ENCODE measurements at places on chromosomes 2 and 18.

DNA sequence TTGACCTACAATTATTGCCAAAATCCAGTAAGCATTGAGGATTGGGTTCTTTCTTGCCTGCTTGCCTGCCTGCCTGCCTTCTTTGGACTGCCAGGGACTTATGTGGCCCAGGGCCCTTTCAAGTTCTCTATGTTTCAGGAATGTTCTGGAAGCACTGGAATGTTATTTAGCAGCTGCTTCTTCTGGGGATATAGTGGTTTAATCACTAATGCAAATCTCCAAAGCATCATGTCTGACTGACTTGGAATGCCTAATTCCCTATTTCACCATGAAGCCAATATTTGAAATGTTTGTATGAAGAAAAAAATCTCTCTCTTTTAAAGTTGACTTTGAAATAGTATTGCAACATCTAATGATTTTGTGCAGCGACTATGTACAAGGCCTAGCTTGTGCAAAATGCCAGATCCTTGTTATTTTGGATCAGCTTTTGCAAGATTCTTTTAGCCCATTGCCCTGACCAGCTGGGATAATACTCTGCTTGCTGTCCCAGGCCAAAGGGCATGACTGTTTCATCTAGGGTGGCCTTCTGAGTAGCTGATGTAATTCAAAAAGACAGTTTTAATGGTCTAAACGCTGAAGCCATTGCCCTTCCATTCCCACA, 204.6 kb downstream of the RND3 start:
- no peak for DNase-seq

DNA sequence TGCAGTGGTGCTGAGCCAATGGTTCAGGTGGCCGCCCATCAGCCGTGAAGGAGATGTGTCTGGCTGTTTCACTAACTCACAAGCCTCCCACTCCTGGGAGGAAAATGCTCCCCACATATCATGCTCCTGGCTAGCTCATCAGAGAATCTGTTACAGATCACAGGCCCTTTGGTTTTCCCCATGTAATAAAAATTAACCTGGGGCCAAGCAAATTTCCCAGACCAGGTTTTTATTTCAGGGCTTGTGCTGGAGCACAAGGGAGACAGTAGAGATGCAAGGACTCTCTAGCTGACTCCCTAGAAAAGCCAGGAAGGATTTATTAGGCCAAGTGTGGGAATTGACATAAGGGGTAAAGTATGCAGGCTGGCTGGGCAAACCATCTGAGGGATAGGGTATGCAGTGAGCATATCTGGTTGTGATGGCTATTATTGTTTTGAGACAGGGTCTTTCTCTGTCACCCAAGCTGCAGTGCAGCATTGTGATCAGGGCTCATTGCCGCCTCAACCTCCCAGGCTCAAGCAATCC, 40.6 kb upstream of the CCBE1 start:
- no peak for DNase-seq

GRCh38 chr2:174004905-174005605, 39.9 kb upstream of the SP3 start:
- no peak for DNase-seq

DNA sequence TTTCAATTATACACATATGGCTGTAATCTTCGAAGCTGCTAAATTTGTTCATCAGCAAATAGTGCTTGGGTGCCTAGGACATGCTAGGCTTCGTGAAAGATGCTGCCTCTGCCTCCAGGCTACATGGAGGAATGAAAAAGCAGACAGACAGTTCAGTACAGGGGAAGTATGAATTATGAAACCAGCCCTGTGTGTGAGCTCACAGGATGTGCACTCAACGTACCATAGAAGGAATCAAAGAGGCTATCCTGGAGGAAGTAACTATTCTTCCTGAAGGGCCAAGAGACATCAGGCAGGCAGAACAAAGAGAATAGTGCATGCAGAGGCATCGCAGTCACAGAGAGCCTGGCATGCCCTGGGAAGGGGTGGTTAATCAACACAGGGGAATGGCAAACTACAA, 61.4 kb downstream of the DYM start:
- peak; percentile 11 for DNase-seq

GRCh38 chr2:195029804-195030654, 627.0 kb upstream of the SLC39A10 start:
- DNase-seq: no peak

DNA sequence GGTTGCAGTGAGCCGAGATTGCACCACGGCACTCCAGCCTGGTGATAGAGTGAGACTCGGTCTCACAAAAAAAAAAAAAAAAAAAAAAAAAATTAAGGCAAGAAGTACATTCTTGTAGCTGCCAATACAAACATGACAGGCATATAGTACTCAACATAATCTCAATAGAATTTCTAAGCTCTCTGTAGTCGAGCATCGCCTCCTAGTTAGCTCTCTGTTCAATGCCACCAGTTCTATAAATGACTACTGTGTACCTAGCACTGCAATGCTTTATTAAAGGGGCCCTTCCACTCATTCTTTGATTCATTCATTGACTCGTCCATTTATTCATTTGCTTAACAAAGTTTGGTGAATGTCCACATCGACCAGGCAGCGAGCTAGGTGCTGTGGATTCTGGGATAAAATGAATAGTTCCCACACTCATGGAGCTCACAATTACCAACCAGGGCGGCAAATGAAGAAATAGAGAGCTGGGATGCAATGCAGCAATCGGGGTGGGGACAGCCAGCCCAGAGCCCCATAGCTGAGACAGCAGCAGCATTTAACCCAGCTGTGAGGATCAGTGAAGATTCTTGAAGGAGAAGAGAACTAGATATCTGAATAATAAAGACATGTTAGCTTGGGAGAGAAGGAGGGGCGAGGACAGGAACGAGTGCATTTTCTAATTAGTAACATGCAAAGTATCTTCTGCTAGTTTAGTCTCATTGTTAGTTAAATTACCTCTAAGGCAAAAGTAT, 349.8 kb downstream of the LPIN1 start:
- no peak for DNase-seq

DNA sequence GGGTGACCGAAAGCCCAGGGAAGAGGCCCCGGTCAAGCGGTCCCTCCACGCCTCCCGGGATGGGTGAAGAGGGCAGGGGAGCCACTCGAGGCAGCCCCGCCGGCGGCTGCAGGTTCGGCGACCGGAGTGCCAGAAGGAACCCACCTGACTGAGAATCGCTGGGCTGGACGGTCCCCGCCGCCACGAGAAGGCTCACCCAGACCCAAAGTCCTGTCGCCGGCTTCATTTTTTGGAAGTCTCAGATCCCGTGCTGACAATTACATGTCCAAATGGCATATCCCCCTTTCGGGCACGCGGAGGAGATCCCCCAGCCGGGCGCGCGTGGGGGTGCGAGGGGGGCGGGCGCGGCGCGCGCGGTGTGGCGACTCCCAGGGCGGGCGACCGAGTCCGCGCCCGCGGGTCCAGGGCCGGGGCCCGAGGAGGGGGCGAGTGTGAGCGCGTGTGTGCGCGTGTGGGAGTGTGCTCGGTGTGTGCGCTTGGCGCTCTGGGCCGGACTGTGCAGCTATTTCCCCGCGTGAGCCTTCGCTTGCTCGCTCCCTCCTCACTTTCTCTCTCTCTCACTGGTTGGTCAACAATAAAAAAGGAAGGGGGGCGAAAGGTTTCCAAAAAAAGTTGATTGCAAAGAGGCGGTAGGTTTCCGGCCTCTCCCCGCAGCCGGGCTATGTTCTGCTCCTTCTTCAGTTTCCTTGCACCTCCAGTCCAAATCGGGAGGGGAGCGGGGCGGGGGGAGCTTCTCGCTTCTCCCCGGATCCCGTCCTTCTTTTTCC, at the start of gene ERBB4:
ERBB4 (minus strand) TSS at position 498 of the 767 bp plus-strand sequence; CDS start at position 226, 272 bp downstream.
- DNase-seq: no peak

DNA sequence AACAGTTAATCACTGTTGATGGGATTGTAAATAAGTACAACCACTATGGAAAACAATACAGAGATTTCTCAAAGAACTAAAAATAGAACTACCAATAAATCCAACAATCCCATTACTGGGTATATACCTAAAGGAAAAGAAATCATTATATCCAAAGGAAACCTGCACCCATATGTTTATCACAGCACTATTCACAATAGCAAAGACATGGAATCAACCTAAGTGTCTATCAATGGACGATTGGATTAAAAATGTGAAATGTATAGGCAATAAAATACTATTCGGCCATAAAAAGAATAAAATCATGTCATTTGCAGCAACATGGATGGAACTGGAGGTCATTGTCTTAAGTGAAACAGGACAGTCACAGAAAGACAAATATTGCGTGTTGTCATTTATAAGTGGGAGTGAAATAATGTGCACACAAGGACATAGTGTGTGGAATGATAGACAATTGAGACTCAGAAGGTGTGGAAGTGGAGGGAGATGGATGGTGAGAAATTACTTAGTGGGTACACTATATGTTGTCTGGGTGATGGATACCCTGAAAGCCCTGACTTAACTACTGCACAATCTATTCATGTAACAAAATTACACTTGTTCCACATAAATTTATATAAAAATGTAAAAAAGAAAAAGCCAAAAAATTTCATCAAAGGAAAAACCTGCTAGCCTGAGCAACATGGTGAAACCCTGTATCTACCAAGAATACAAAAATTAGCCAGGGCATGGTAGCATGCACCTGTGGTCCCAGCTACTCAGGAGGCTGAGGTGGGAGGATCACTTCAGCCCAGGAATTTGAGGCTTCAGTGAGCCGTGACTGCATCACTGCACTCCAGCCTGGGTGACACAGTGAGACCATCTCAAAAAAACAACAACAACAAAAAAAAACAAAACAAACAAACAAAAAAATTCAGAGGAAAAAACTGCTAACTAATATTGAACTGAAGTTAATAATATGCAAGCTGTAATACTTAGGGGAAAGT, 12.6 kb downstream of the APOB start:
- no peak for DNase-seq

DNA sequence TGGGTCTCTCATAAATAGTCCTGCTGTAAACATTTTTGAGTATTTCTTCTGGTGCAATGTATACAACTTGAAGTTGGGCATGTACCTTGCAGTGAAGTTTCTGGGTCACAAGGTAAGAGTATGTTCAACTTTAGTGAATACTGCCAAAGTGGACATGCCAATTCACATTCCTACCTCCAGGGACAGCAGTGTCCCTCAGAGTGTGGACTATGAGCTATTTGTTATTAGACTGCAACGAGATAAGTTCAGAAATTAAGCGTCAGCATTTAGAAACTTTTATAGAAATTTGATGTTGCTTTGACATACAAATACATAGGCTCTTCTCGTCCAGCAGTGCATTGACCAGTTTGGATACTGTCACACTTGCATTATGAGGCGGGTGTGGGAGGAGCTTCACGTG, 7.2 kb upstream of the ACKR3 start:
- no peak for DNase-seq

- no peak for DNase-seq
Measured at GRCh38 chr18:55114876-55115275, 155.6 kb upstream of the CCDC68 start.

GRCh38 chr2:16475586-16475985, 190.0 kb downstream of the CYRIA start:
- DNase-seq: no peak
